ENCODE measurements at places on chromosomes 7 and 10. TPM values are rescaled to one million over a fixed set of nuclear protein-coding genes. Genes with fewer than 3 reads are reported as not detected.

- no peak for DNase-seq
Measured at GRCh38 chr7:77352665-77353406, 63.3 kb downstream of the GSAP start.

DNA sequence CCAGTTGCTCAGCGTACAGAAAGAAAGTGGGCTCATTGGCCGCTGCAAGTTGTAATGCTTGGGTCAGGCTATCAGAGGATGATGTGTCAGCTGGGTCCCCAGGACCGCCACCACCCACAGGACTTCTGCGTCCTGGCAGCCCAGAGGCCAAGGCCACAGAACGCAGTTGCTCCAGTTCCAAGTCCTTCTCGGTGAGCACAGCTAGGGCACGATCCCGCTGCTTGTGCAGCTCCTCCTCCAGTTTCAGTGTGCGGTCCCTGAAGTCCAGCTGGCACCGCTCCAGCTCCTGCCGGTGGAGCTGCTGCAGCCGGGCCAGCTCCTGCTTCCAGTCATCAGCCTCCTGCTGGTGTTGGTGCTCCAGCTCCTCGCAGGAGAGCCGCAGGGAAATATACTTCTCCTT is 3.0 kb downstream of the GCC1 start:
- peak; percentile 89 for DNase-seq

DNA sequence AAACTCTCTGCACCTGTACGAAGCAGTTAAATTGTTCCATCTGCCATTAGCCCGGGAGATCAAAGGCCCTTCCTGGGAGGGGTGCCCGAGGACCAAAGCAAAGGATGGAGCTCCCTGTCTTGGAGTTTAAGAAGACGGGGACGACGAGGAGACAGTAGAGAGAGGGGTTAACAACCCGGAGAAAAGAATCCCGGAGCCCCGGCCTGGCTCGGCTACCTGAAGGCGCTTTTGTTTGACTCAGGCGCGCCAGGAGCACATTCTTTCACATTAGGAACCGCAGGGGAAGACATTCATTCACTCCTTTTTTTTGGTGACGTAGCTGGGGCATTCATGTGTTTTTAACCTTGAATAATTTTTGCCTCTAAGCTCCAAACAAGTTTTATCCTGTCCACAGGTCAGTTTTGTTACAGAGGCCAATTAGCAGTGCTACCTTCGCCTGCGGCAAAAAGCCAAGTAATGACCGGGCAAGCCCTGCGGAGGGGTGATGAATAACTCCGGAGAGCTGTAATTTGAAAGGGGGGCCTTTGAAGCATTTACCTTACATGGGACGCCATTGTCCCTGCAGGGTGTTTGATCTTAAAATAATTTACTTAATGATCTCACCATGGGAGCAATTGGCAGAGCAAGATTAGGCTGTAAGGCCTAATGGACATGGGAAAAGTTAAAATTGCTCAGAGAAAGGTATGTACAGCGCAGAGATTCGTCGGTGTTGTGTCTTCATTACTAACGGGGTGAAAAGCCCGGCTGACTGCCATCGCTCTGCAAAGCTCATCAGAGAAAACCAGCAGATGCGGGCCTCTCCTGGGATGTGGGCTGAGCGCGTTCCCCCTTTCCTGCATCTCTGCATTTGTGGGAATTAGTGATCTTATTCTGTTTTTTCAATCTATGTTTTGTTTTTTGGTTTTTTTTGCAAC is 258.0 kb upstream of the SP4 start:
- DNase-seq = no peak

AMZ1 gene
- 0.08 TPM for total RNA-seq

CALY gene
- total RNA-seq = not detected

- no peak for DNase-seq
Measured at GRCh38 chr7:84324136-84324630, 129.6 kb upstream of the SEMA3A start.

LRRC17 gene
- 1.0 TPM for total RNA-seq

TDRD1 gene
- 5.8 TPM for total RNA-seq

DNA sequence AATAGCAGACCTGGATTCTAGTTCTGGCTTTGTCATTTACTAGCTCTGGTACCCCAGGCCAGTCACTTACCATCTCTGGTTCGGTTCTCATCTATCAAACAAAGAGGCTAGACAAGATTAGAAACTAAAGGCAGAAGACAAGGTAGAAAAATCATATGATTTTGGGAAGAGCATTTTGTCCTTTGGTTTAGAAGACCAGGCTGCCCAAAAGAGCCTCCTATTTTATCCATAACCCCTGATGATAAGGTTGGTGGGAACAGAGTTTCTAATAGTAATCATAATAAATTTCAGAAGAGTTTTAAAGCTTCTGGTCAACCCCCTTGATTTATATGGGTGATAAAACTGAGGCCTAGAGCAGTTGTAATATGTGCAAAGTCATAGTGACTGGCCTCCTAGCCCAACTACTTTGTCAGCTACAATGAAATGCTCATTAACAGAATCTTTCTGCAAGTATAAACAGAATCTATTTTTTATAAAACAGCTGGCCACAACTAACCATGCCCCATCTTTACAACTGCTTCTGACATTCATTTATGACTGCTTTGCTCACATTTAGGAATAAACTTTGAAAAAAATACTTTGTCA is 23.4 kb downstream of the COX15 start:
- no peak for DNase-seq

GRCh38 chr10:13490503-13490902 is 38.3 kb downstream of the BEND7 start:
- DNase-seq = no peak

DNA sequence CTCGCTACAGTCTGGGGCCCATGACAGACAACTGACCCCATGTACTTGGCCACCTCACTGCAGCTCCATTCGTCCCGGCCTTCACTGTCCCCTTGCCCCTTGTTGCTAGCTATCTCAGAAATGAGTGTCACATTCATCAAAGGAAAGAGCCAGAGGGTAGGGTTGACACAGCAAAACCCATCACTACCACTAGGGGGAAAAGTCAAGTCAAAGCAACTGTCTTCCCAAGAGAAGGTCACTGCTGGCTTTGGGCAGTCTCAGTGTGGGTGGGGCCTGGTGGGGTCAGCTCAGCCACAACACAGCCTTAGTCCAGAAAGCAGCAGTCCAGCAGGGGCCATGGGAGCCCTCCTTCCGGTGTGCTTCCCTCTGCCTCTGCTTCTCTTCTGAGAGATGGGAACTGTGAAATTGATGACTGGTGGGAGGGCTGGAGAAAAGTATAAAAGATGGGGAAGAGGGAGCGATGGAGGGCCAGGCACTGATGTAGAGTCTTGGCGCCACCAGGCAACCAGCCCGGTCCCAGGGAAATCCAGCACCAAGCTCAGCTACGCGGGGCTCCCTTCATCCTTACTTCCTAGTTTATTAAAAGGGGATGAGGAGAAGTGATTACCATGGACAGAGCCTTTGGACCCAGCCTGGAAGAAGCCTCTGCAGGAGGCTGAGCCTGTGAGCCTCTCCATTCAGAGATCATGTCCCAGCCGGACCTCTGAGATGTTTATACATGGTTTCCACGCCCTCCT is 58.0 kb downstream of the PLXNA4 start:
- no peak for DNase-seq
